ENCODE measurements at places on chromosomes 4 and X.

DNA sequence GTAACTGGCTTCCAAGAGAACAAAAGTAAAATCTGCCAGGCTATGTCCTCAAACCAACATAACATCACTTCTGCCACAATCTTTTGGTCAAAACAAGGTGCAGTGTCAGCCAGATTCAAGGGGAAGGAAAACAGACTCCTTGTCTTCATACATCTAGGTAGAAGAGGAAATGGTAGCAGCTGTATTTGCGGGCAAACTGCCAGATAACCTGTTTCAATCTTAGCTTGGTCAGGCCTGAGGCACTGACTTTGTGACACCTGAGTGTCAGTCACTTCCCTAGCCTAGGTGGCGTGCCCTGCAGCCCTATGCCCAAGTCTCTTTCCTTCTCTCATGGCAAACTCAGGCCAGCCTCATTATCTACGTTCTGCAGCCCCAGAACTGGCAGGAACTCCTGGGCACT lies 146.2 kb upstream of the JADE1 start:
- DNase-seq: no peak

DNA sequence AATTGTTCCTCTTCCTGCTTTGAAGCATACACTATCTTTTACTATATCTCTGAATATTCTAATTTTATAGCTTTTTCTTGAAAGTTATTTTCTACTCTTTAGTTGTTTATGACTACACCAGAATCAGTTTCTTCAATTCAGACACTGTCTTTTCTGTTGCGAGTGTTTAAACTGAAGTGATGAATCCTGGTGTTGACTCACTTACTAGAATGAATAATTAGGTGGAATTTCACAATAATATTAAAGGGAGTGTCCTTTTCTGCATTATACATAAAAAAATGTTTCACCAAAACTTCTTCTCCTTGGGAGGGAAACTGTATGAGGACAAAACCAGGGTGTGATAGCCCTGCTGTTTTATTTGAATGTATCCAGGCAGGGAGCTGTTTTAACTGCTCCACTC lies 1383.1 kb downstream of the C4orf33 start:
- DNase-seq: peak; percentile 37

DNA sequence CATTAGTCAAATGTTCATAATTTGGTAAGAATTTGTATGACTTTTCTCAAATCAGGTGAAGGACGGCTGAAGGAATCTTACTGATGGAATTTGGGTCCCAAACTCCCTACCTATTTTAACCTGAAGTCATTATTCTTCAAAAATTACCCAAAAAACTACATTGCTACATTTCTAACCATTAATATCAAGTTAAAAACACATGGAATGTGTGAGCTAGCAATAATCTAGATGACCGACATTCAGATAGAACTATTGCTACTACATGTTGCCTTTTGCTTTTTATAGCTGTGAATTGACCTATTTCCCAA lies 25.3 kb upstream of the WWC2 start:
- DNase-seq: no peak

DNA sequence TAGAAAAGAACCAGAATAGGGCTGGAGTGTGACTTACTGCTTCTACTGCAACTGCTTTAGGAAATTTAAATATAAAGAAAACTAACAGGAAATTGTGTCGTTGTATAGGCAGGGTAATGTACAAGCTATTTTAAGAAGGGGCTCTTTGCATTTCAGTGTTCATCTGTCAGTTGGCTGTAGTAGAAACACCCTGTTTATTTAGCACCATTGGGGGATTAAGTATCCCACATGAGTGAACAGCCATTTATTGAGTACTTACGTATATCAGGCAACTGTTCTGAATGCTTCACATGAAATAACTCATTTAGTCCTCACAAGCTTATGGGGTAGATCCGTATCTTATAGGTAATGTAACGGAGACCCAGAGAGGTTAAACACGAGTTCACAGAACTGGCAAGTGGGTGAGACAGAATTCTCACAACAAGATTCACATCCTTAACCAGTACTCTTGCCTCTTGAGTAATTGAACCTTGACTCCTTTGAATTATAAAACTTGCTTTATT lies 23.9 kb downstream of the STIM2 start:
- DNase-seq: no peak

DNA sequence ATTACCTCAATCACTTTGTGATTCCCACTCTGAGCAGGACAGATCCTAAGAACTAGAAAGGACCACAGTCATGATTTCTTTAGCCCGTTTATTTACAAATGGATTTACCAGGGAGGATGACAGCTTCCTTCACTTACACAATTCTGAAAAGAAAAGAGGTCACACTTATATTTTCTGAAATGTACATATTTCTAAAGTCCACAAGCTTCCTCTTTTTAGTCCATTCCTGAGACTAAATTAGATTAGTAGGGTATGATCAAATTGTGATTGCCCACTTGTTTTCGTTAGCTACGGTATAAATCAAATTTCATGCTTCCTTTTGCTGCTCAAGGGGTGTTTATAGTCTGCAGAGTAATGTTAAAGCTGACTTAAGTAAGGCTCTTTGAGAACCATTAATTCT lies 7.6 kb upstream of the AMELX start:
- DNase-seq: no peak

DNA sequence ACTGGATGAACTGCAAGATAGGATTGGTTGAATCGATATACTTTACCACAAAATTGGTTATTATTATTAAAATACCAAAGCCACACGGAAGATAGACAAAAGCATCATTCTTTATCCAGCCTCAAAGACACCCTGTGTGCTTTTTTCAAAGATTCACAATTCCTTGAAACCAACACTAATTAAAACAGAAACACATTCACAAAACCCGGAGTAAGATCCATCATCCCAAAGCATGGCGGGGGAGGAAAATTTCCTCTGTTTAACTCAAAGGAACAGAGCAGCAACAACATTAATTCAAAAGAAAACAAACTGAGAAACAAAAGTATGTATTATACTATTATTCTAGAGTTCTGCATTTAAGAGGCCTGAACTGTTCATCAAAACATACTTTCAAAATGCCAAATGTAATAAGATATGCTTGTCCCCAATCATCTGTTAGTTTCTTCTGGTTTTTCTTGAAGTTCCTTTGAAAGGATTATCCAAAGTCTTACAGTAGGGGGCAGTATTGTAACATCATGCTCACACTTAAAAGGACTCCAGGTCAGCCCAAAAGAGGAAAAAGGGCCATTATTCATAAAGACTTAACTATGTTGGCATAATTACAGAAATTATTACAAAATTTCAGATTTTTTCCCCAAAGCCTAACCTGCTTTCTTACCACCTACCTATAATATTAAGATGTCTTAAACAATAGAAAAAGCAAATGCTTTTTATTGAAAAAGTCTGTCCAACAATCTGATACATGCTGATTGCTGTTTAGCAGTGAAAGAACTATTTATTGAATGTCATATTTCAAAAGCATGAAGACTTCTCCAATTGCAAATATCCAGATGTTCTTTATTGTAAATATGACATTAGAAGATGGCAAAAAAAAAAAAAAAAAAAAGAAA lies 168.7 kb downstream of the SCFD2 start:
- DNase-seq: peak; percentile 95

DNA sequence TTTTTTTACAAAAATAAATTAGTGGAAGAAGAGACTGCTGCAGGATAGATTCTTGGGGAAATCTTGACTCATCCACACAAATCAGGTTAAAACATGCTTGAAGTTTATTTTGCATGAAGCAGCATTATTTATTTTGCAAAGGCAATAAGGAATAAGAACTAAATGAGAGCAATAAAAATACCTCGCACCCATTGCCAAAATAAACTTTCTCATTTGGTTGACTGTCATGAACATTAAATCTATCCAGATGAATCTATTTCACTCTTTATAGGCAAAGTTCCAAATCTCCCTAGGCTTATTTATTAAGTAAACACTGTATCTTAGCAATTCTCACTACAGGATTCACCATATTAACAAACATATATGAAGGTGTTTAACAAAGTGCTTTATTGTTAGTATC lies 58.9 kb downstream of the HOPX start:
- no peak for DNase-seq

- no peak for DNase-seq
Measured at GRCh38 chrX:134780908-134781307, 122.6 kb upstream of the PLAC1 start.

DNA sequence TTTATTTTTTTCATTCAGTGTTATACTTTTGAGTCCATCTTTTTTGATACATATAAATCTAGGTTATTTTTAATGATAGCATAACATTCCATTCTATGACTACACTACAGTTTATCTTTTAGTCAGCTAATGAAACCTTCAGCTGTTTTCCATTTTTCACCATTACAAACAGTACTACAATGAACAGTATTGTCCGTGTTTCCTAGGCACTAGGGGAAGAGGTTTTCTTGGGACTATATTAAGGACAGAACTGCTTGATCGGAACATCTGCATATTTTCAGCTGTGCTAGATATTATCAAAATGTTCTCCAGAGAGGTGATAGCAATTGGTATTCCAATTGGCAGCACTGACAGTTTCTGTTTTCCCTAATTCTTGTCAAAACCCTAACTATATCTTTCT lies 44.3 kb upstream of the HCCS start:
- no peak for DNase-seq

DNA sequence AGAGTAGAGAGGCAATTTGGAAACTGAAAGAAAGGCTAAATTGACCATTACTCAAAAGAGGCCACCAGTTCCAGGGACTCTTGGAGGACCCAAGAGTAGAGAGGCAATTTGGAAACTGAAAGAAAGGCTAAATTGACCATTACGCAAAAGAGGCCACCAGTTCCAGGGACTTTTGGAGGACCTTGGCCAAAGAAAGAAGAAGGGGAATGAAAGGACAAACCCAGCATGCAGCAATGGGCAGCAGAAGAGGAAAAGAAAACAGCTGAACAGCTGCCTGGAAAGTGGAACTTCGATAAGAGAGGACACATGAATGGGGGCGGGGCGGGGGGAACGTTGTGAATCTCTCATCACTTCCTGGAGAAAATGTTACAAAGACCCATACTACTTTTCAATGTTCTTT lies 80.8 kb downstream of the PALLD start:
- no peak for DNase-seq

- DNase-seq: peak; percentile 94
Measured at GRCh38 chrX:150200820-150201287, 162.3 kb upstream of the MAMLD1 start.

GRCh38 chr4:187558391-187558790 lies 437.2 kb upstream of the ZFP42 start:
- DNase-seq: no peak

- no peak for DNase-seq
Measured at GRCh38 chr4:40205259-40206198, 8.7 kb downstream of the RHOH start.

DNA sequence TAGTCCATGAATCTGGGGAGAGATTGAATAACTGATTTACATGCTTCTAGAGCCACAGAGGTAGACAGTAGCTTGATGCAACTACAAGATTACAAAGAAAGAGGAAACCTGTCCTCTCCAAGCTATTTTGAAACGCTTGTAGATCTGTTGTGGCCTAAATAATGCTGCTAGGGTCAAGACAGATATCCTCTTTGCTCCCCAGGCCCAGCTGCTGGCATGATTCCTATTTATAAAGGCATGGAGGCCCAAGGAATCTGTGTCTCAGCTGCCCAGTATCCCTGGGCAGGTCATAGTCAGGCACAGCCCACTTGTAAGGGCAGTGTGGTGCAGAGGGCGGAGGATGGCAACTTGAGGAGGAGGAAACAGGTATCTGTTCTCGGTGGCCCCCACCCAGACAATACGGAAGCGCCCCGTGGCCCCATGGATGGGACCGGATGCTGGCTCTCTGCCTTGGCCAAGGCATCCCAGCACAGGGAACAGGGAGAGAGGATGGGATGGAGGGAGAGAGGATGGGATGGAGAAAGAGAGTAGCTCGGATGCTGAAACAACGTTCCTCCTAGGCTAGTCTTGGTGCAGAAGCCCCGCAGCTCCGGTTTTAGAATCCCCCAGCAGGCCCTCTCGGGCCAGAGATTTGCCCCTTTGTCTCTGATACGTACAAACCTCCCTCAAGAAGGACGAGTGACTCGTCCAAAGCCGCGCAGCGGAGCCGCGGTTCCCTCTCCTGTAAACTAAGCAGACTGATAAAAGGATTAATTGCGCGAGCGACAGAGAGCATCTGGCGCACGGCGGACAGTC lies 767 bp upstream of the SMIM20 start:
- DNase-seq: no peak

GRCh38 chr4:114807759-114808404 lies 209.3 kb downstream of the UGT8 start:
- peak; percentile 13 for DNase-seq

DNA sequence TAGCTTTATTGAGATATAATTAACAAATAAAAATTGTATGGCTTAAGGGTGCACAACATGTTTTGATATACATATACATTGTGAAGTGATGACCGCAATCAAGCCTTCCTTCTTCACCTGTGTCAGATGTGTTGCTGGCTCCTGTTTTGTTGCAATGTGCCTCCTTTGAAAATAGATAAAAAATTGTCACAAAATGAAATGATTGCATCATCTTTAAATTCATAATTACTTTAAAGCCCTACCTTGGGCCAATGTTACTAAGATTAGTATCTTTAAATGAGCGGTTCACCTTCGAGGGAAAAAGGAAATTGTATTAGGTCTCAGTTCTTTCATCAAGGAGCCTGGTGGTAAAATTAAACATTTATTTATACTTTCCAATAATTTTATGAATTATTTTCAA lies 77.3 kb downstream of the GPRIN3 start:
- DNase-seq: no peak
